ENCODE measurements at places on chromosomes 4 and X.

- no peak for DNase-seq
Measured at GRCh38 chrX:152915541-152916241, 17.8 kb downstream of the ZNF185 start.

- DNase-seq: no peak
Measured at GRCh38 chr4:60400593-60400992, 799.5 kb upstream of the ADGRL3 start.

- DNase-seq: no peak
Measured at GRCh38 chrX:100871594-100872560, 2.3 kb downstream of the NOX1 start.

- DNase-seq: no peak
Measured at GRCh38 chrX:29225670-29226069, 638.4 kb downstream of the IL1RAPL1 start.

- no peak for DNase-seq
Measured at GRCh38 chr4:2928242-2929176, 34.7 kb downstream of the NOP14 start.

GRCh38 chr4:8904666-8905065, 33.0 kb upstream of the HMX1 start:
- no peak for DNase-seq

DNA sequence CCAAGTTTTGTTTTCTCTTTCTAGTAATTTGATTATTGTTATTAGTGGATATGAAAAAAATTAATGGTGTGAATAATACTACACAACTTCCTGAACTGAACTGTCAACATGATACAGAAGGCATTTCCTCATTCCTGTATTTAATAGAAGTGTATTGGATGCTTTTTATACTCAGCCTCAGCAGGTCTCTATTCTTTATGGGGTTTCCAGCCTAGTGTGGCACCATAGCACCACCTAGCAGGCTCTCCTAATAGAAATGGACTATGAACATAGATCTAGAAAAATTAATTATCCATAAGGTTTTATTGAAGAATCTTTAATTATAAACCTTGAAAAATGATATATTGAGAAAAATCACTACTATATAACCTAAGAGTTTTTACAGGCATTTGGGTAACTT, 52.4 kb downstream of the GLRB start:
- no peak for DNase-seq

GRCh38 chrX:67545036-67545821, 1.4 kb downstream of the AR start:
- DNase-seq: no peak

DNA sequence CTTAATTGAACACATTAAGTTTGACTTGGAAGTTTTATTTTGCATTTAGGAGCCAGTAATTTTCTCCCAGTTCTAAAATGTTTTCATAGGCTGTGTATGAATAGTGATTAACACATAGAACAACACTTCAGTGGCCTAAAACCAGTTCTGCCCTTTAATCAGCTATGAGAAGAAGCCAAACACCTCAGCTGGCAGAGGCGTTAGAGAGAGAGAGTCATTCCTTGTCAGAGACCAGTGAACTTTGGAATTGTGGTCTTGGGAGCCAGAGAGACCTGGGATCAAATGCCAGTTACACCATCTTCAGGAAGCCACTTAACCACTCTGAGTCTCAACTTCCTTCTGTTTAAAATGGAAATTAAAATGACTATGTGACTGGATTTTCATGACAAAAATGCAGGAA, 39.3 kb upstream of the PRPS2 start:
- DNase-seq: no peak

DNA sequence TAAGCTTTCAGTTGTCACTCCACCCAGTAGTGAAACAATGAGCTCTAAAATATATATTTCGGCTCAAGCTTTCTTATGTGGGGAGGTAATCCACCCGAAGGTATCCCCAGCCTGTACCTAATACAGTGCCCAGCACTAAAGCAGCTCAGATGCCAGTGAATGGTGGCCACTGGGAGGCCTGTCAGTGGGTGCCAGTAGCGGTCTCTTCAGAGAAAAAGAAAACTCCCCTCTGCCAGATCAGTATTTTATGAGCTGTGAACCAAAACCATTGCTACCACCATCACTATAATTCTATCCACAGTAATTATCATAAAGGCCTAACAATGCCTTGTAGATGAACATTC, 835 bp upstream of the NFKB1 start:
- no peak for DNase-seq

DNA sequence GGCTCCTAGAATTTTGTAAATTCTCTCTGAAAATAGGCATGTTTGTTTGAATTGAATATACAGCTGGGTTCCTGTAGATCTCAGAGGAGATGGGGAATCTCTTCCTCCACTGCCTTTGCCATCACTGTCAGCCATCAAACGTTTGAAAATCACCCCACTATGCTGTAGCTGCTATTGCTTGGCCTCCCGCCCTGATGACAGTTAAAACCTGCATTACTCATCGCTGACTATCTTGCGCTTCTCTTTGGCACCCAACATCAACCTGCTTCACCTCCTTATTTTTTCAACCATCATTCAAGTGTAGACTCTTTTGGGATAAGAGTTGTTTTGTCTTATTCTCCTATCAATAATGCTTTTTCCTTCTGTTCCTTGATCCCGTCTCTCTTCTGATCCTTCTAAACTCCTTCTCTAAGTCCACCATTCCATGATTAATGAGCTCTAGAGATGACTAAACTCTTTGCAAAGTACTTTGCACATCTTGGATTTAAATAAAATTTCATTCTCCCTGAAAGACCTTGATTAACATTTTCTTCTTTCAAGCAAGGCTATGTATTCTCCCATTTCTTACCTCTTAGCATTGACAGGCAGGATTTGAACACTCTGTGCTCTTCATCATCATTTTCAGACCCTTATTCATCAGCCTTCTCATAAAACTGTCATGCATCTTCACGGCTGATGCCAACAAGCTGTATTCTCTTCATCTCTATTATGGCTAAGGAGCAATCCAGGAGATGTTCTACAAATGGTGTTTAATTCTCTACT, 133.0 kb downstream of the SNCA start:
- no peak for DNase-seq

GRCh38 chrX:125810856-125811255, 355.2 kb downstream of the DCAF12L2 start:
- no peak for DNase-seq

GRCh38 chr4:86403575-86403974, 43.7 kb upstream of the MAPK10 start:
- no peak for DNase-seq

Data from stimulated activated CD8-positive, alpha-beta memory T cell treated with anti-CD3 and anti-CD28 coated beads, Interleukin-4, amount 100 ng/mL, for 1 hour (primary cell).